Thoracic aorta (tissue), 2 donors: ENCODE measurements at places on chromosomes 12 and 14.

- no peak for DNase-seq
These were observed 39.8 kb downstream of the C12orf42 start for GRCh38 chr12:103456006-103456405.

DNA sequence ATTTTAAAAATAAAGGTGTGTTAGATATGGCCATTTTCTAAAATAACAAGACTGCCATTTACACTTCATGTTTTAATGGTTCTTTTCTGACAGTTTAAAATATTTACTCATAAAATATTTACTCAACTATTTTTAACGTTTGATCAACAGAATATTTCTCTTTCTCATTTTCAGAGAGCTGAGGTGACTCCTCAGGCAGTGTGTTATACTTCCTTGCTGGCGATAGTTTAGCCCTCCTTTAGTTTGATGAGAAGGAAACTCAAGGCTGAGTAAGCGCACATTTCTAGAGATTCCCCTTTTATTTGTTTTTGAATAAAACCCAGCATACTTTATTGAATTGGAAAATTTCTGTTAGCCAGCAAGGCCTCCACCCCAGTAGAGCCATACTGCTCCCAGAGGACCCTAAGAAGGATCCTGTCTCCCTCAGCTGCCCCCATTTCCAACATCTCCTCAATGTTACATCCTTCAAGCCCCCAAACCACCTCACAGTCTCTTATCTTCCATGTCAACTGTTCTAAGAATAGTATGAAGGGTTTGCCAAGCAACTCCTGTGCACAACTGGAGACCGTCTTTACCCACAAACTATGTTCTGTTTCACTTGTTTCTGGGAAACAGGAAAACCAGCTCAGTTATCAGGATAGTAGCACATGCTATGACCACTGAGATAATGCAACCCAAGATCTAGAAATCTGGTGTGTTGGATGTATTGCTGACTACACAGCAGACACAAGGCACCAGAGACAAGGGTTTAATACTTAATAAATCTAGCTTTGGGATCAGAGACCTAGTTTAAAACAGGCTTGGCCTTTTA is 129.5 kb downstream of the STXBP6 start:
- DNase-seq, result no peak

DNA sequence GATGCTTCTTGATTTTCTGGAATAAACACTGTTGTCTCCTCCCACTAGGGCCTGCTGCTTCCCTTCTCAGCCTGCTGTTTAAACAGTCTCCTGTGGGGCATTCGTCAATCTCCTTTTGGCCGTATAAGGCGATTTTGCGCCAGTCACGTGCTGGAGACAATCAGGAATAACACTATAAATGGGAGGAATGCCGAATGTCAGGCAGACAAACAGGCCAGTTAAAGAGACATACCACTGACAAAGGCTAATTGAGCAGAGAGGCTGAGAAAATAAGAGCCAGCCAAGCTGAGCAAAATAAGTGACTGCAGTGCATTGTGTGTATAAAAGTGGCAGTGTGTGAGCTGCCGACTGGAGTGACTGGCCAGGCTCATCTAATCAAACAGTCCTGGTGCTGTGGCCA is 23.3 kb downstream of the DMAC2L start:
- DNase-seq, result no peak

DNA sequence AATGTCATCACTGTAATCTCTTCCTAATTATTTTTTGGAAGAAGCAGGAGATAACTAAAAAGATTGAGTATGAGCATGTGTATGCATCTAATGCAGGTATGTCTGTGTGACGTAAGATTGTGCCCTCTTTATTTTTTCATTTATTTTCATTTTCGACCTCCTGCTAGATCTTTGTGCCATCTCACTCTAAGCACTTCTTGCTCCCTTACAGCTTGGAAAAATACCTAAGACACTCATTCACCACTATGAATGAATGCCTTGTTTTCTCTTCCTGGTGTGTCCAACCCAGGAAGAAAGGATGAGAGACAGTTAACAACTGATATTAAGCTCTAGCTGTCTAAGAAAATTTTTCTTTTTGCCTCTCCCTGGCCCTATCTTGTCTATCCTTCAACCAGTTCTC is 76.8 kb upstream of the CISTR start:
- no peak for DNase-seq

DNA sequence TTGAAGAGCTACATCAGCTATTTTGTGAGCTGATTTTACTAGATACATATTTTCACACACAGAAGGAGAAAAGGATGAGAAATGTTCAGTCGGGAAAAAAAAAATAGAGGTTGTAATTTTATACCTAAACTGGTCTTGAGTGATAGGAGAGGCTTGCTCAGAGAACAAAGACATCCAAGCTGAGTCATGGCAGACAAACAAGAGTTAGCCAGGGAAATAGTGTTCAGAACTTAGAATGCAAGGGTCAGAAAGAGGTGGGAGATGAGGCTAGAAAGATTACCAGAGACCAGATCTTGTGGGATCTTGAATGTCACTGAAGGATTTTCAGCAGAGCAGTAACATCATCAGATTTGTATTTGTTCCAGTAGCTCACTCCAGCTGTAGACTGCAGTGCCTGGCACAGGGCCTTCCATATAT is 121.9 kb upstream of the ATF1 start:
- no peak for DNase-seq

DNA sequence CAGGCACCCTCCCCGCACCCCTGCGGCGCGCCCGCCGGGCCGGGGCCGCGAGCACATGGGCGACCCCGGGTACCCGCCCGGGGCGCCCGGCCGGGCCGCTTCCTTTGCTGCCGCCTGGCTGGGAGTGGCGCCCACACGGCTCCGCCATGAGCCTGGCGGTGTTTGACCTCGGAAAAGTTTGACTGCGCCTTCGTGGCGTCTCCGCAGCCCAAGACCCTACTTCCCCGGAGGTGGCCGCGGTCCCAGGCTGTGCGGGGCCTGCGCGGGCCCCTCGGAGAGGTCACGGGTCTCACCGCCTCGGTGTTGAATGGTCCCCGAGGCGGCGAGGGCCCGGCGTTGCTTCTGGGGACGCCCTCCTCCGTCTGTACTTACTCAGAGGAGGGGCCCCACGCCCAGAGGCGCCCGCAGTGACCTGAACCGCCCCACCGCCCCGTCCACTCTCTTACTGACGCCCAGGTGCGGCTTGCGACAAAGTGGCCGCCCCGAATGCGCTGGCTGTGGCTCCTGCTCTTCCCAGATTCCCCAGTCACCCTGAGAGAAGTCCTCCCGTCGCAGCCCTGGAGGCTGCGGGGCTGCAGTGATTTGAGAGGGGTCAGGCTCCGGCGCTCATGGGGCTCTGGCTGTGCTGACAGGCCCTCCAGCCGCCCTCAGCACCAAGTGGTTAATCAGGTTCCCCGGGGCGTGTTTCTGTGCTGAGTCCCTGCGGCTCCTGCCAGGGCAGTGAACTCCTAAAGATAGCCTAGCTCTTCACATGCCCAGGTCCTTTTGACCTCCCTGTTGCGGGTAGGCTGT is 5.8 kb downstream of the KMT5A start:
- no peak for DNase-seq

DNA sequence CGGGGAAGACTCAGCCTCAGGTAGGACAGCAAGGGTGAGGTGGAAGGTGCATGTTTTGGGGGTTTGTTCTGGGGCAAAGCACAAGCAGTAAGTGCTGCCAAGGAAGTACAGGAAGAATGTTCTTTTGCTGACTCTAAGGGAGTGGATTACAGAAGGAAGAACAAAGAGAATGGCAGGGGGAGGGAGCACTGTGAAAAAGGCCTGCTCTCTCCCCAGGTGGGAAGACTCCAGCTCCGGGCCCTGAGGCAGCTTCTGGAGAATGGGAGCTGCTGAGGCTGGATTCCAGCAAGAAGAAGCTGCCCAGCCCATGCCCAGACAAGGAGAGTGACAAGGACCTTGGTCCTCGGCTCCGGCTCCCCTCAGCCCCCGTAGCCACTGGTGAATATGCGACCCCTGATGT is 7.0 kb upstream of the PFDN5 start:
- no peak for DNase-seq

DNA sequence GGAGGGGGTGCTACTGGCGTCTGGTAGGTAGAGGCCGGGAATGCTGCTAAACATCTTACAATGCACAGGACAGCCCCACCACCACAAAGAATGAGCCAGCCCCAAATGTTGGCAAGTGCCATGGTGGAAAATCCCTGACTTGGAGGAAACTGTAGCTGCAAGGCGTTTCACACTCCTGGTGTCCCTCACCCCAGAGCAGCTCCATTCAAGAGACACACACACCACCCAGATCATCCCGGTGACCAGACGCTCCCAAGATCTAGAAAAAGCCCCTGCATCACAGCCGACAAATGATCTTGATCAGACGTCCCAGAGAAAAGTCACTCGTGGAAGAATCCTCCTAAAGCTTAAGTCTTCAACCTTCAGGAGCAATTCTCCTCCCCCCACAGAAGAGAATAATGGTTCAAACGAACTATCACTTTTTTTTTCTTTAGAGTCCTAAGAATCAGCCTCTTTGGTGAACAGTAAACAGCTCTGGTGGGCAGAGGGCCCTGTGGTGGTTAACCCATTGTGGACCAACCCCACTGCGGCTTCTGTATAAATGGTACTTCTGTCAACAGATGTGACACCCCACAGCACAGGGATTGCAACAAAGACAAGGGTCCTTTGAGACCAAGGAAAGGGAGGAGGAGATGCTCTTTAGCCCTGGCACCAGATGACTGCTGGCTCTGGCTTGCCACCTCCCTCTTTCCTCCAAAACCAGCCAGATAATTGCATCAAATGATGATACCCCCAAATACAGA is 2.7 kb downstream of the GLTP start:
- DNase-seq, result no peak

- DNase-seq, result no peak
These were observed 309.2 kb upstream of the TBX3 start for GRCh38 chr12:114993165-114993564.

GRCh38 chr14:90281261-90281660 is 24.9 kb downstream of the PSMC1 start:
- DNase-seq, result no peak

DNA sequence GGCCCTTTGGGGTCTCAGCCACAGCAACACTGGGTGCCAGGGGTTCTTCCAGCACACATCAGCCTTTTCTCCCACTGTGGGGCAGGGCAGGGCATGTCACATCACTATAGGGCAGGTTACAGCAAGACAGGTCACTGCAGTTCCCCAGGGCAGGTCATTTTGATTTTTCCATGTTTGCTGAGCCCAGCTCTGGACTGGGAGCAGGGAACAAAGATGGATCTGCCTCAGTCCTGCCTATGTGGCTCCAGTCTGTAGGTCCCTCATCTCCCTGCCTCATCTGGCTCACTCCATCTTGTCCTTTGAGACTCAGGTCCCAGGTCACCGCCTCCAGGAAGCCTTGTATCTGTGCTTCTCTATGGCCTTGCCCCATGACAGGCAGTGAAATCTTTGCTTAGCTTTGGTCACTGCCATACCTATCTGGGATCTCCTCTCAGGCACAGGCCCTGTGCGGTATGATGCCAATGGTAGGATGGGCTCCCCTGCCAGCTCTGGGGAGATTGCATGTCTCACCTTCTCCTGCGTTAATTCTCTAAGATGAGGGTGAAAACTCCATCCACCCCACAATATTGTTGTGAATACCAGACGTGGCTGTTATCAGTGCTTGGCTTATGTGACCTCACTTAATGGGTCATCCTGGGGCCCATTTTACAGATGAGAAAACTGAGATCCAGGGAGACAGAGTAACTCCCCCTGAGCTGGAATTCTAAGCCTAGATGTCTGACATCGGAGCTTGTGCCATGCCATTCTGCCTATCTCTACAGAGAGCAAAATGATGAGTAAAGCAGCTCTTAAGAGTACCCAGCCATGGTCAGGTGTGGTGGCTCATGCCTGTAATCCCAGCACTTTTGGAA is 1.5 kb downstream of the SERPINA6 start:
- DNase-seq, result no peak

GRCh38 chr12:106585521-106586277 is 2.9 kb downstream of the RFX4 start:
- DNase-seq, result no peak

- no peak for DNase-seq
These were observed 148.0 kb downstream of the FUT8 start for GRCh38 chr14:65560340-65561027.

GRCh38 chr14:77848031-77848430 is 48.1 kb downstream of the ADCK1 start:
- DNase-seq, result no peak

DNA sequence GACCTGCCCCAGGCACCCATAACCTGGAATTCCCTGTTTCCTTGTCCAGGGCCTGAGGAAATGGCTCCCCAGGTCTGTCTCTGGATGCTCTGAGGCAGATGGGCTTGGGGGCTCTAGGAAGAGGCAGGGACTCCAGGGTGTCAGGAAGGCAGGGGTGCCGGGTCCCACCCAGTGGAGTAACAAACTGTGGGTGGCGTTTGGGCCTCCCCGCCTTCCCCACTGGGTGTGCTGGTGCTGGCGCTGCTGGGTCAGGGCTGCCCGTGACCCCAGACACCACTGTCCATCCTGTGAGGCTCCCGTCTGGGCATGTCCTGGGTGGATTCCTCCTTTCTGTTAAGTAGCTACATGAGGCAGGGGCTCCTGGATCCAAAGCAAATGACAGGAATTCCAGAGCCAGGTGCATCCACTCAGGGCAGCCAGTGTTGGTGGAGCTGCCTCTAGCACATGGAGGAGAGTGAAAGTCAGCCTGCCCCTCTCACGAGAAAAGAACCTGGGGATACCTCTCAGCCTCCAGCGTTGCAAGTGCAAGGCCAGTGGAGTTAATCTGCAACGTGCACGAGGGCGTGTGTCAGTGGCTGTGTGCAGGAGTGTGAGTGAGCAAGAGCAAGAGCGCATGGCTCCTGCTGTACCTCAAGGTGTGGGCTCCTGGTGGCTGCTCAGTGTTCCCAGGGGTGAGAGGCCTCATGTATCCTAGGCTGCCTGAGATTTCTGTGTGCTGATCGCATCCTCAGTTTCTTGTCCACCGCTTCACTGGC is 403.1 kb downstream of the TMEM121 start:
- DNase-seq, result no peak

DNA sequence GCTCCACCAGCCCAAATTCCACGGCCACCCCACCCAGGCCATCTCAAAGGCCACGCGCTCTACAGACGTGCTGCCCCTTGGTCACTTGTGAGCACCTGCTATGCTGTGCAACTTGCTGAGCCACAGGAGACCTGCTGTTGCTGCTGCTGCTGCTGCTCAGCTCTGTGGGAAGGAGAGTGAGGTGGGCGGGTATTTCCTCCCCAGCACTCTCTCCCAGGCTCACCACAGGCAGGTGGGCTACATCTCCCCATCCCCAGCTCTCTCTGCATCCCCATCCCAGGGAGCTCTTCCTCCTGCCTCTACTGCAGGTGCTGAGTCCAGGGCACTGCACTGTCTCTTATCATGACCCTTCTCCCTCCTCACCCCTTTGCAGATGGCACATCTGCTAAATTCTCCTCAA is 306.9 kb downstream of the BCL11B start:
- DNase-seq, result no peak

GRCh38 chr12:62123721-62124203 is 136.4 kb upstream of the USP15 start:
- DNase-seq, result no peak

DNA sequence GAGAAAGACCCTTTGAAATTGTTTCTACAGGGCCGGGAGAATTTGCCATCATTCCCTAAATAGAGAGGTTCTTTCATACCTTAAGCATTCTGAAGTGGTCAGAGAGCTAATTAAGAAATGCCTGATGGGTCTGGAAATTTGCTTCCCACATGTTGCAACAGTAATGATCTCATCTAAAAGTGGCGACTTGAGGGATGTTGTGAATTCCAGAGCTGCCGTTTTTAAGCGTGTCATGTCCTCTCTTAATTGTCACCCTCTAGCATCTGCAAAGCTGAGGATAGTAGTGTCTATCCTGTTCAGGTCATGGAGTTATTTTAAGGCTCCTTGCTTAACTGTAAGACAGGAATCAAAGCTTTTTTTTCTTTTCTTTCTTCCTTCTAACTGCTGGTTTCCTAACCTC is 60.4 kb downstream of the FOS start:
- no peak for DNase-seq

- DNase-seq, result no peak
These were observed at the start of gene NDRG2 for GRCh38 chr14:21024585-21025370. Gene NDRG2 (minus strand): TSS chr14:21025061. CDS start chr14:21023315, 1,746 bp downstream.
